HL-60 (cell line): ENCODE measurements at places on chromosomes 5 and 9.

- DNase-seq = no peak
Measured at GRCh38 chr9:133475292-133476012, 3.4 kb downstream of the SLC2A6 start.

- DNase-seq = no peak
Measured at GRCh38 chr5:133230823-133231578, 179.2 kb downstream of the HSPA4 start.

- no peak for DNase-seq
Measured at GRCh38 chr5:10172247-10172646, 77.4 kb downstream of the ATPSCKMT start.

DNA sequence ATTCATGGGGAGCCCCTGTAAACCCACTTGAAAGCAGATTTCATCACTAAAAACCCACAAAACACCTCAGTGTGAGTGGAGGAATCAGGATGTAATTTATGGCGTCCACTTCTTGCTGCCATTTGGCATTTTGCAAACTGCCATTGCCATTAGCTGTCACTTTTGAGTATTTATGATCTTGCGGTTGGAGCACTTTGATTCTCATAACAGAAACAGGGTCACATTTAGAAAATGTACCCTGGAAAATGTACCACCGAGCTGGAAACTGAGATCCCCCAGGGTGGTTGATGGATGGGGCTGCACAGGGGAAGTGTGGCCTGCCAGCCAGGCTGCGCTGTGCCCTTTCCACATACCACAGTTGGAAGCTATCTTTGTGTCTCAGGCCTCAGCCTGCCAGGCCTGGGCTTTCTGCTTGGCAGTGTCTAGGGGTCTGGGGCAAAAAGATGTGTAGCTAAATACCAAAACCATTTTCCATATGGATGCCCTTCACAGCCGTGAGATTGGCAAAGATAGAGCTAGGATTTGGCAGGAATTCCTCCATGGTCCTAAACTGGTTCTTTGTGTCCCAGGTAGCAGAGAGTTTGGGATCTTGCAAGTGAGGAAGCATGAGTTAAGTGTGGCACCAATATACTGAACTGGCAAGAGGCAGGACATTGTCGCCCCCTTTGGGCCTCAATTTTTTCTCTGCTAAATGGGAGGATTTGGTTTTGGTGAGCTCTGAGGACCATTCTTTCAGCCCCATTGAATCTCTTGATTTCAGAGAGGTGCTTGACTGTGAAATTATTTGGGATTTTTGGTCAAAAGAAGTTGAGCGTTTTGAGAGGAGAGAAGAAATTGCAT is 46.2 kb downstream of the GALNT10 start:
- no peak for DNase-seq

GRCh38 chr5:5165541-5166002 is 25.4 kb downstream of the ADAMTS16 start:
- DNase-seq = no peak

DNA sequence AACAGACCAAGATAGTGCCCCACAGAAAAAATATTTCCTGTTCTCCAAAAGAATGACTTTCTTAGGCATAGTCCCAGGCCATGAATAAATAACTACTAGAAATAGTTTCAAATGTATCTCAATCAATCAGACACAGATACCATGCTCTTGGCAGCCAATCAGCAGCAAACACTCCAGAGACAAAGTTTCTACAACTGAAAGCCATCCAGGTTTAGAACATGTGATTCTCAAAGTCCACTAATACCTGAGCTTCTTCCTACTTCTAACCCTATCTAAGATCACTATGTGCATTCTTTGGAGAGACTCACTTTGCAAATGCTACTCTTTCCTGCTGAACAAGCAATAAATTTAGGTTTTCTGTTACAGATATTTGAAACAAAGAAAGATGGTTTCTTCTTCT is 425.8 kb upstream of the GRIN3A start:
- DNase-seq = no peak

- no peak for DNase-seq
Measured at GRCh38 chr9:784202-784601, 57.3 kb upstream of the DMRT1 start.

- DNase-seq = no peak
Measured at GRCh38 chr9:31606678-31607077, 777.8 kb upstream of the ACO1 start.

- DNase-seq = no peak
Measured at GRCh38 chr5:154654486-154655371, 100.4 kb upstream of the LARP1 start.

DNA sequence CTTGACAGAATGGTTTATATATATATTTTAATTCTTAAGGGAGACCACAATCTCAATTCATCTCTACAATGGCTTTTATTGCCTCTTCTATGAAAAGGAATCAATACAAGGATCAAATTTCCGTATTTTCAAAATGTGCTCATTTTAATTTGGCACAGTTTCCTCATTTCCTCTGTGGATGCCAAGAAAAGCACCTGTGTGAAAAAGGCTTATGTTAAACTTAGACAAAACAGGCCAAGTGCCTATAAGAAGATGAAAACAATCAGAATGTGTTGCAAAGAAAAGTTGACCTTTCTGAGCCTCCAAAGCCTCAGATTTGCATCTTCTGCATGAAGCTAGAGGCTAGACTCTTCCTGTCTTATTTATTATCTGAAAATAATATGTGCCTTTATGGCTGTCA is 173.7 kb upstream of the SLC12A2 start:
- no peak for DNase-seq

DNA sequence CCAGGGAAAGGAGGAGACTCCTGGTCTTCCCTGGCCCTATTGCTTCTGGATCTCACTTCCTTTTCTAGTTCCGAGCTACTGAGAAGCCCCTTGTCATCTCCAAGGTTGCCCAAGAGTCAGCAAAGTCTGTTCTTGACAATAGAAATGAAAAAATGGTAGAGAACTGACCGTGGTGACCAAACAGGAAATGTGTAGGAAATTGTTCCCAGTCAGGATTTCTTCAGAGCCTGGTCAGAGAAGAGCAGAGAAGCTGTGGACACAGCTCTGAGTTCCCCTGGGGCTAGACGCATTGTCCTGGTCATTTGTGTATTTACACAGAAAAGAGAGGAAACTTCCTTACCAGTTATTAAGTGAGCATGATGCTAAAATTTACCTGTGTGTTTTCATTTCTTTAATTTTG is 35.6 kb downstream of the S1PR3 start:
- DNase-seq = peak; percentile 13

DNA sequence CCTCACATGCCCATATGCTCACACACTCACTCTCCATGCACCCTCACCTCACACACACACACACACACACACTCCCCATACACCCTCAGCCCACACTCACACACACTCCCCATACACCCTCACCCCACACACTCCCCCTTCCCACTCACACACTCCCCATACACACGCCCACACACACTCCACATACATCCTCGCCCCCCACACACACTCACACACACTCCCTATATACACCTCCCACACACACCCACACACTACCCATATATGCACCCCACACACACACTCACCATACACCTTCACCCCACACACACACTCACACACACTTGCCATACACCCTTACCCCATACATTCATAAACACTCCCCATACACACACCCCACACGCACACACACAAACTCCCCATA is 550.7 kb upstream of the DAP start:
- DNase-seq = no peak

DNA sequence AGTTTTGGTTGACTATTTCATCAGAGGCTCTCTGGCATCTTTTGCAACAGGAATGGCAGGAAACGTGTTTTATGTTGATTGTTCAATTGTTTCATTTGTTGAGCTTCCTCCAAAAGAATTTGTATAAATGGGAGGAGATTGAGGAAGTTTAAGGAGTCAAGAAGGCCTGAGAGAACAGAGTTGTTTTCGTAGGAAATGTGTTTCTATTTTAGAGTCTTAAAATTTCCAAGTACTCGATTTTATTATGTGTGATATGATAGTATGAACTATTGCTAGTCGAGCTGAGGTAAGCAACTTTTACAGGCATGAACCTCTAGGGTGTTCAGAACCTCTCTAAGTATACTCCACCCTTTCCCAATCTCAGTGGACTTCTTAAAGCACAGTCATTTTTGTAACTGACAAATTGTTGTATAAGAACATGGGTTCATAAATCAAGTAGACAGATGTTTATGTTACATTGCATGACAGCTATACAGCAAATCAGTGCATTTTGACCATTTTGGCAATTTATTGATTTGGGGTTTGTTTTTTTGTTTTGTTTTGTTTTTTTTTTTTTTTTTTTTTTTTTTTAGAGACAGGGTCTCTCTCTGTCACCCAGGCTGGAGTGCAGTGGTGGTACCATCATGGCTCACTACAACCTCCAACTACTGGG is 47.4 kb downstream of the POLK start:
- DNase-seq = peak; percentile 36

- no peak for DNase-seq
Measured at GRCh38 chr9:136582977-136583735, 37.3 kb upstream of the NOTCH1 start.

DNA sequence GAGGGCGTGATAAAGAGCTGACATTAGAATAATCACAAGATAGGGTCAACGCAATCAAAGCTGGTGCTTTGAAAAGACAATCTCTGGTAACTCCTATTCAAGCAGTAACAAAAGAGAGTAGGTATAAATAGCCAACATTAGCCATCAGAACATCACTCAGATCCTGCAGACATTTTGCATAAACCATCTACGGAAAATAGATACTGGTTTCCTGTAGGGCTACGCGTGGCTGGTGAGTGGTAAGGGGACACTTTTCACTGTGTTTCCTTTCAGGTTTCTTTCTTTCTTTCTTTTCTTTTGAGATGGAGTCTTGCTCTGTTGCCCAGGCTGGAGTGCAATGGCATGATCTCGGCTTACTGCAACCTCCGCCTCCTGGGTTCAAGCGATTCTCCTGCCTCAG is 22.3 kb downstream of the TTF1 start:
- DNase-seq = no peak

GRCh38 chr9:130461218-130461630 is 16.5 kb downstream of the ASS1 start:
- DNase-seq = no peak
